ENCODE measurements at places on chromosomes 16 and 17.

- no peak for DNase-seq
These were observed 84.1 kb upstream of the CDH13 start for GRCh38 chr16:82542714-82543113.

- DNase-seq, result no peak
These were observed 1.6 kb upstream of the KRT14 start for GRCh38 chr17:41588126-41588810.

DNA sequence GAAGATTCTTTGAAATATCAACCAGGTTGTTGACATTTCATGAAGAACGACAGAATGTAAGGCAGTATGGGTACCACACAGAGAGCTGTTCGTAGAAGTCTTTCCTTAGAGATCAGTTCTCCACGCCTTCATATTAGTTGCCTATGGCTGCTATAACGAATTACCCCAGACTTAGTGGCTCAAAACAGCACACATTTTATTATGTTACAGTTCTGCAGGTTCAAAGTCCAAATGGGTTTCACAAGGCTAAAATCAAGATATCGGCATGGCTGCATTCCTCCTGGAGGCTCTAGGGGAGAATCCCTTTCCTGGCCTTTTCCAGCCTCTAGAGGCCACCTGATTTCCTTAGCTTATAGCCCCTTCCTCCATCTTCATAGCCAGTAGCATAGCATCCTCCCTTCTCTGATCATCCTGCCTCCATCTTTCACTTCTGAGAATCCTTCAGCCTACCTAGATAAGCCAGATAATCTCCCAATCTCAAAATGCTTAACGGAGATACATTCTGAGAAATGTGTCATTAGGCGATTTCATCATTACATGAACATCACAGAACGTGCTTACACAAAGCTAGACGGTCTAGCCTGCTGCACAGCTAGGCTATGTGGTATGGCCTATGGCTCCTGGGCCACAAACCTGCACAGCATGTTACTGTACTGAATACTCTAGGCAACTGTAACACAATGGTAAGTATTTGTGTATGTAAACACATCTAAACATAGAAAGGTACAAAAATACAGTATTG, 26.0 kb downstream of the ERCC4 start:
- DNase-seq, result no peak

DNA sequence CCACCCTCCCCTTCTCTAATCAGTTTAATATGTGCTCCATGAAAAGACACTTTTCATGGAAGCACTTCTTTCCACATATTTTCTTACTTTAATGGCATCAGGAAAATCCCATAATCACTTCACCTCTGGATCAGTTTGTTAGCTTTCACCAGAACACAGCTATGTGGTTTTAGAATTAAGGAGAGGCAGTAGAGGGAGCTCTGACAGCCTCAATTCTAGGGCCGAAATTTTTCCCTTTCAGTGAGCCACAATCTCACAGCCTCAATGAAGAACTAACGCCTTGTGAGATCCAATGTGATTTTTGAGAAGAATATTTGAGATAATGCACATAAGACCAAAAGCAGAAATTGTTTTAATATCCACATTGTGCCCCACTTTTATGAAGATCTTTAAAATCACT, 1494.0 kb upstream of the CDH8 start:
- no peak for DNase-seq

DNA sequence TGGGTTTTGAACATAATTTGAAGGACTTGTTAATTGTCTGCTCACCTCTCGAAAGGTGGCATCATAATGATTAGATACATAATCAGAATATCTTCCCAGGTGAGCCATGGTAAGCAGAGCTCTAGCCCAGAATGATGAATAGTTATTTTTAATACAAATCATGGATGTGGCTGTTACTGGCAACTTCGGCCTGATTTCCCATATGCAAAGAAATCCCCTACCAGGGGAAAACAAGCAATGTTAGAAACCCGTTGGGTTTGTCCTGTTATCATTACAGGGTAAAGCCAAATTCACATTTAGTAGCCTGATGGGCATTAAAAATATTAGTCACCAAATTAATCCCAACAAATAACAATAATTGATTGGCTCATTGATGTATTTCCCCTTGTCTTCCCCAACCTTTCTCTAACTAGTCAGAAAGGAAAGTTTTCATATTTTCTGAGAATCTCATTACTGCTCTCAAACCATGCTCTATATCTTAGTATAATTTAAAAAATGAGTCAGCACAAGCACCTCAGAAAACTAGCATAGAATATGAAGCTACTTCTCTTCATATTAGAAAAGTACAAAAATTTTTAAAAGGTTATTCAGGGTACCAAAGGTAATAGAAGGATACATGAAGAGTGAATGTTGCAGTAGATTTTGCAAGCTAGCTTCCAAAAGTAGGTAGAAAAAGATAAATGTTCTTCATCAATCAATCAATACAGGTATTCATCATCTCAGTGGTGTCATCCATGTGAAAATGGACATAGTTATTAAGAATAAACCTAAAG, 5.0 kb downstream of the STAT5B start:
- no peak for DNase-seq

DNA sequence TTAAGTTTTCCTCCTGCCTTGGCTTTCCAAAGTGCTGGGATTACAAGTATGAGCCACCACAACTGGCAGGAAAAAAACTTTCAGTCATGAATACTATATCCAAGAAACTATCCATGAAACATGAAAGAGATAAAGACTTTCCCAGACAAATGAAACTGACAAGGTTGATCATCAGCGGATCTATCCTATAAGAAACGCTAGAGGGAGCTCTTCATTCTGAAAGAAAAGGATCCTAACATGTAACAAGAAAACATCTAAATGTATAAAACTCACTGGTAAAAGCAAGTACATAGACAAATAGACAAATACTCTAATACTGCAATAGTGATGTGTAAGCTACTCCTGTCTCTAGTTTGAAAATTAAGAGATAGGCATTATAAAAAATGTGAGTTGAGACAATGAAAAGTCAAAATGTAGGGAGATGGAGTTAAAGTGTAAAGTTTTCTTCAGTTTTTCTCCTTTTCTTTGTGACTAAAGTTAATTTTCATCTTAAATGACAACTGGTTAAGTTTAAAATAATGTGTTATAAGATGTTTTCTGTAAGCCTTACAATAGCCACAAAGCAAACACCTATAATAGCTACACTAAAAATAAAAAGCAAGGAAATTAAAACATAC, 79.6 kb upstream of the TEKT1 start:
- DNase-seq, result no peak

DNA sequence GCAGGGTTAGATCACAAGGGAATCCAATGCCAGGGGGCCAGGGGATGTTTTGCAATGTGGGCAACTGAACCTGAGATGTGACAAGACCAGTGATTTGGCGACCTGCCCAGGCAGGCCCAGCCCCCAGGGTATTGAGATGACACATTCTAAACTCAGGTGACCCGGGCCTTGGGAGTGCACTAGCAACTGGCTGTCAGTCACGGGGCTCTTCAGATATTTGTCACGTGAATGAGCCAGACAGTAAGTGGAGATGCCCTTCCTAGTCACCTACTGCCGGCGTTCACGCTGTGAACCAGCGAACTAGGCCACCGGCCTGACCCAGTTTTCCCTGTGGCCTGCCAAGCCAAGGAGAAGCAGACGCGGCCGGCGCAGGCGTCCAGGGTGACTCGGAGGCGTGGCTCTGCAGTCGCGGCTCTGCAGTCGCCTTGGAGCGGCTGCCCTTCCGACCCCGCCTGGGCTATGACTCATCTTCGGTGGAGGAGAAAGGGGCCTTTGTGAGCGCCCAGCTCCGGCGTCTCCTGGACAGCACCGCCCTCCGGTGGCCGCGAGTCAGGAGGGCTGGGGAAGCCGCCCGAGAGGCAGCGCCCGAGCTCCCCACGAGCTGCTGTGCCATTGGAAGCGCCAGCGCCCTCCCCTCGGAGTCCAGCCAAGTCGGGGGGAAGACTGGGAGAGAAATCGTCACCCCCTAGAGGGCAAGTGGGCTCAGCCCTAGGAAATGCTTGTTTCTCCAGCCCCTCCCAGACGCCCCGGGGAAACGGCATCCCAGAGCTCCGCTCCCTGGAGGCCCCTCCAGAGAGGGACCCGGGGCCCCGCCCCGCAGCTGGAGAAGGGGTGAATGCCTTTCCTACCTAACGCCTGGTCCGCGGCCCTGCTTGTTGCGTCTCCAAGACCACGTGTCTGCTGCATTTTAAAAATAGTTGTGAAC, 38.8 kb downstream of the WSB1 start:
- DNase-seq, result peak; percentile 82

DNA sequence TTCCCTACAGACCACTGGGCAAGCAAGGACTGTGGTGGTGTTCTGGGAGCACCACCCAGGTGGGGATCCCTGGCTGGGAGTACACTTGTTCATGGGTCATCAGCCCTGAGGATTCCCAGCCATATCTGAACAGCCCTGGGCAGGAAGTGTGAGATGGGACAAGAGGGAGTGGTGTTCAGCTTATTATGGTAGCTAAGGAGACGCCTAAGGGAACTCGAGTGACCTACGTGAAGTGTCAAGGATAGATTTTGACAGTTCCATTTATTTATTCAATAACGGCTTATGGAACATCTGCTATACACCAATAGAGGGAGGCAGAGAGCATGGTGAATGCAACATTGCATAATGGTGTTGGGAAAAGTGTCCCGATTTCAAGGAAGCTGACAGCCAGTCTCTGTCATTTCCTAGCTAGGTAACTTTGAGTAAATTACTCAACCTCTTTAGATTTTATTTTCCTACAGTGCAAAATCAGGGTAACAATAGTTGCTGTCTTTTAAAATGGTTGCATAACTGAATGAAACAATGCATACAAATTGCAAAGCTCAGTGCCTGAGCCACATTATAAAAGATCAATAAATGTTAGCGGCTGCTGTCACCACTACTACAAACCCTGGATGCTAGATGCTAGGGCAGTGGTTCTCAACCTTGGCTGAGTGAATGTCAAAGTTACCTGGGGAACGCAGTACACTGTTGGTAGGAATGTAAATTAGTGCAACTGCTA, 534.1 kb downstream of the GRIN2A start:
- no peak for DNase-seq

GRCh38 chr16:69182730-69183416, 4.1 kb upstream of the SNTB2 start:
- no peak for DNase-seq

DNA sequence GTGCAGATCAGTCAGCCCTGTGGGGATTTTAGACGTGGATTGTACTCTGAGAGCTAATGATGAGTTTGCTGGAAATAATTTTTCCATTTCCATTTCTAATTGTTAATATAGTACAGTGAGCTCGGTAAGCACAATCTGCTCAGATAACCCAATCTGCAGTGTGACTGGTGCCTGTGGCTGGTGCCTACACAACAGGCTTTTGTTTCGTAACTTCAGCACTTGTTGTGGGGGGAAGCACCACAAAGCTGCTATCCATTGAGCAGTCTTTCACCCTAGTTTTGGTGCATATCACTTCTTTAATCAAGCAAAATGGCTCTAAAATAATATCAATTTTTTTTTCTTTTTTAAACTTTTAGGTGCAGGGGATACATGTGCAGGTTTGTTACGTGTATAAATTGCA, 534.9 kb upstream of the HSBP1 start:
- DNase-seq, result no peak

- no peak for DNase-seq
These were observed 26.9 kb downstream of the ATAD5 start for GRCh38 chr17:30858556-30859250.

- no peak for DNase-seq
These were observed 83.0 kb downstream of the TOX3 start for GRCh38 chr16:52463904-52464303.

GRCh38 chr16:77917971-77918370, 104.4 kb upstream of the CLEC3A start:
- DNase-seq, result no peak

DNA sequence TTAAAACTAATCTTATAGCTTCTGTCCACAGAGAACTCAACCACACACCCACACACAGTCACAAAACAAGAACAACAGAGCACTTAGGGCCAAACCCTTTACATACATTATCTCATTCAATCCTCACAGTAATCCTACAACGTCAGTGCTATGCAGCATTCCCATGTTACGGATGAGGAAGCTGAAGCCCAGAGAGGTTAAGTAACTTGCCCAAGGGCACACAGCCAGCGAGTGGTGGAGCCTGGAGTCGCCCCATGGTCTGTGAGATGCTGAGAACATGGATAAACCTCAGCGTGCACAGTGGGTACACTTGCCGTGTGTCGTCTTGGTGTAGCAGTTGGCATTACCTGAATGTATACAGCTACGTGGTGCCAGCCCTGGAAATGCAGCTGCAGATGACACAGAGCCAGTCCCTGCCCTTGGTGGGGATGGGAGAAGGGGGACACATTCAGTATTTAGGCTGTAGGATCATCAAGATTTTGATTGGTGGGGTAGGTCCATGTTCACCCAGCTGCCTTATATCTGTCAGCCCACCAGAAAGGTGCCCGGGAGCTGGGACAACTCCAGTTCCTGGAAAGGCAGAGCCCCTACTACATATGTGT, 177.0 kb downstream of the IRF8 start:
- DNase-seq, result no peak

DNA sequence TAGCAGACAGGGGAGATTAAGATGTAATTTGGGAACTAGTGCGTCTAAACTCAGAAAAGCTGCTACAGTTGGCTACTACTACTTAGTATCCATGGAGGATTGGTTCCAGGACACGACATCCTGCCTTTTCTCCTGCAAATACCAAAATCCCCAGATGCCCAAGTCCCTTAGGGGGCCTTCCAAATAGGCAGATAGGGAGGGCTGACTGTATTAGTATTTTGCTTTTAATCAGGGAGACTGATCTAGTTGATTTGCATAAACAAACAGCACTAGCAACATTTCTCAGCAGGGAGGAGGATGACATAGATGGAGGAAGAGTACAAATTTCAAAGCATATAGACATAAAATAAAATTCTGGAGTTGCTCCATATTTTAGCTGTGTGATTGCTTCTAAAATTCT, 621.6 kb upstream of the GOT2 start:
- no peak for DNase-seq

DNA sequence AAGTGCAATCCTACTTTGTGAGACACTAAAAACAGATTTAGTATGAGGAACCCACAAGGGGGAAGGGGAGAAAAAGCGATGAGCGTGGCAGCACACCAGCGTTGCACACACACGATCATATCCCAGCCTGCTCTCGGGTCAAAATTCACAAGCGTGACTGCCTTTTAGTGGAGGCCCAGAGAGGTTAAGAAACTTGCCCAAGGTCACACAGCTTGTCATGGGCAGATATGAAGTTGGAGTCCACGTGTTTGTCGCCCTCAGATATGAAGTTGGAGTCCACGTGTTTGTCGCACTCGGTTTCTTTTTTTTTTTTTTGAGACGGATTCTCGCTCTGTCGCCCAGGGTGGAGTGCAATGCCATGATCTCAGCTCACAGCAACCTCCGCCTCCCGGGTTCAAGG, 58.3 kb downstream of the TIMM22 start:
- DNase-seq, result no peak

DNA sequence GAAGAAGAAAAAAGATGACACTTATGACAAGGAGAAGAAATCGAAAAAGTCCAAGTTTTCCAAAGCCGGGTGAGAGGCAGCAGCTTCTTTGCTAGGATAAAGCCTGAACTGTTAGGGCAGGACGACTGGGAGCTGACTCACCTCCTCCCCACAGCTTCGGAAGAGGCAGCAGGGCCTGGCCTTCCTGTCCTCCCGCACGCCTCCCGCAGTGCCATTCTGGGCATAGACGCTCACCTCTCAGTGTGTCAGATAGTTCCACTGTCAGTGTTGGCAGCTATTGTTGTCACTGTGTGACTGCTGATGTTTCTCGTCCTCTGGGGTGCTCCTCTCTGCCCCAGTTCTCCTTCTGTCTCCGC, 12.6 kb downstream of the UBN1 start:
- DNase-seq, result no peak
